Foreskin keratinocyte (primary cell): ENCODE measurements at places on chromosomes 5 and 9. TPM values are rescaled to one million over a fixed set of nuclear protein-coding genes. Genes with fewer than 3 reads are reported as not detected.

ATOSB gene
- total RNA-seq, result 22.5 and 30.6 TPM in 2 replicates

CCDC171 gene
- 0.78 and 1.1 TPM in 2 replicates for total RNA-seq

ANKRD18B gene
- total RNA-seq, result 10.9 and 11.5 TPM in 2 replicates

KIF4B gene
- 0.03 and 0.04 TPM in 2 replicates for total RNA-seq

CDC25C gene
- 7.9 and 9.4 TPM in 2 replicates for total RNA-seq

NSMF gene
- total RNA-seq, result 28.9 and 29.1 TPM in 2 replicates

NRG2 gene
- 0.42 and 0.58 TPM in 2 replicates for total RNA-seq

PCDHGA8 gene
- total RNA-seq, result 0.07 and 0.10 TPM in 2 replicates

SLC23A1 gene
- not detected in 2 replicates for total RNA-seq

TMEFF1 gene
- 0.46 and 0.54 TPM in 2 replicates for total RNA-seq

GABBR2 gene
- total RNA-seq, result not detected in 2 replicates

PCSK1 gene
- not detected in 2 replicates for total RNA-seq

TTC23L gene
- 0.14 TPM in 1 of 2 replicates, not detected in the other for total RNA-seq

PRDM9 gene
- not detected in 2 replicates for total RNA-seq

NPR3 gene
- total RNA-seq, result not detected in 2 replicates

FSTL4 gene
- total RNA-seq, result 0.39 and 0.44 TPM in 2 replicates

VLDLR gene
- total RNA-seq, result 1.9 and 5.3 TPM in 2 replicates

TBC1D2 gene
- 76.8 and 85.0 TPM in 2 replicates for total RNA-seq

PROB1 gene
- total RNA-seq, result 1.4 and 1.6 TPM in 2 replicates

FOXD4L4 gene
- not detected in 2 replicates for total RNA-seq

ORM2 gene
- total RNA-seq, result not detected in 2 replicates

ERCC6L2 gene
- total RNA-seq, result 30.6 and 33.2 TPM in 2 replicates

GABRG2 gene
- total RNA-seq, result not detected in 2 replicates

PPP3R2 gene
- not detected in 2 replicates for total RNA-seq

EPB41L4B gene
- 6.5 and 6.6 TPM in 2 replicates for total RNA-seq

SMIM32 gene
- not detected in 2 replicates for total RNA-seq

TSLP gene
- 0.18 TPM in 1 of 2 replicates, not detected in the other for total RNA-seq

PLAC8L1 gene
- not detected in 2 replicates for total RNA-seq

MEIKIN gene
- not detected in 2 replicates for total RNA-seq

BHMT2 gene
- total RNA-seq, result 0.11 TPM in 1 of 2 replicates, not detected in the other

ACSL6 gene
- 0.07 TPM in 2 replicates for total RNA-seq

TNFSF15 gene
- total RNA-seq, result 1.4 and 4.3 TPM in 2 replicates

SLCO6A1 gene
- not detected in 2 replicates for total RNA-seq

PFN3 gene
- not detected in 2 replicates for total RNA-seq

STPG3 gene
- total RNA-seq, result not detected in 2 replicates

P4HA2 gene
- 49.9 and 74.4 TPM in 2 replicates for total RNA-seq

CNTNAP3B gene
- 3.4 and 4.5 TPM in 2 replicates for total RNA-seq

LSM11 gene
- 3.2 and 4.0 TPM in 2 replicates for total RNA-seq

LCN6 gene
- not detected in 2 replicates for total RNA-seq

ANKRD55 gene
- not detected in 2 replicates for total RNA-seq

GARIN3 gene
- total RNA-seq, result not detected in 2 replicates

HNRNPA0 gene
- total RNA-seq, result 18.0 and 21.7 TPM in 2 replicates

PCA3 gene
- total RNA-seq, result not detected in 2 replicates

ADGRD2 gene
- 0.07 TPM in 1 of 2 replicates, not detected in the other for total RNA-seq
